NCI-H1436 treated with DMSO at 0.1 percent for 48 hours (cell line): ENCODE measurements at places on chromosomes 16 and 17.

DNA sequence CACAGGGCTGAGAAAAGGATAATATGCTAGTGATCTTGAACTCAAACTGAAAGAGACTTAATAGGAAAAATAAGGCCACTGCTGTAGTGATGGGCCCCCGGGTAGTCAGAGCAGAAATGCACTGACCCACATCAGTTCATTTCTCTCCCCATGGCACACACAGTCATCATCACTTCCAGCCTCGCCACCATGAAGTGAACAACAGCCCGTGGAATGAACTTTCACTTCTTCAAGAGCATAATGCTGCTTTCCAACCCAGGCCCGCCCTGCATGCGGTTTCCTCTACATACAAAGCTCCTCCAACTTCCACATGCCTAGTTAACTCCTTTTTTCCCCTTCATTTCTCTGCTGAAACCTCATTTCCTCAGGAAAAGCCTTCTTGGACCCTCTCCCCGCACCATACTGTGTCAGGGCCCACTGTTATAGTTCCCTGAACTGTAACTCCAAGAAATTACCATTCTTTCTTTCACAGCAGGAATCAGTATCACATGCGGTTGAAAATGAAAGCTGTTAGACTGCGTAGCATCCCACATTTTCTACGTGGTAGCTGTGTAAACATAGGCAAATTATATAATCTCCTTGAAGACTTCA, 65.8 kb upstream of the SMIM36 start:
- no peak for DNase-seq

DNA sequence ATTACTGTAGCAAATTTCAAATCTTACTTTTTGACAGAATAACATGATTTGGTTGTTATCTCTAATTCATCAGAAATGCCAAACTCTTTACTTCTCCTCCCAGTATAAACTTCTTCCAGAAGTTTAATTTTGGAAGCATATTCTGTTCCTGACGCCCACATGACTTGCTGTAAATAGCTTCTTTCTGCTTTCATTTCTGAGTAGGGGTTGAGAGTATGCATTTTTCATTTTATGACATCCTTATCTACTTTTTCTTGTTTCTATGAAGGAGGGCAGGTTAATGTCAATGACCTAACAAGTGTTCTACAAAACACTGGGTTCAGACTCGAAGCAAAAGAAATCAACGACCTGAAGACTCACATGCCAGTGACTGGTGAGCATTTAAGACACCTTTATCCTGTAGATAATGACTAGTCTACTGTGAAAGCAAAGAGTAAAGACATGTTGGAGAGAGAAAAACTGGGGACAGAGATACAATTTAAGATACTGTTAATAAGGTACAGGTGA, 36.5 kb upstream of the EFCAB3 start:
- DNase-seq, result no peak

DNA sequence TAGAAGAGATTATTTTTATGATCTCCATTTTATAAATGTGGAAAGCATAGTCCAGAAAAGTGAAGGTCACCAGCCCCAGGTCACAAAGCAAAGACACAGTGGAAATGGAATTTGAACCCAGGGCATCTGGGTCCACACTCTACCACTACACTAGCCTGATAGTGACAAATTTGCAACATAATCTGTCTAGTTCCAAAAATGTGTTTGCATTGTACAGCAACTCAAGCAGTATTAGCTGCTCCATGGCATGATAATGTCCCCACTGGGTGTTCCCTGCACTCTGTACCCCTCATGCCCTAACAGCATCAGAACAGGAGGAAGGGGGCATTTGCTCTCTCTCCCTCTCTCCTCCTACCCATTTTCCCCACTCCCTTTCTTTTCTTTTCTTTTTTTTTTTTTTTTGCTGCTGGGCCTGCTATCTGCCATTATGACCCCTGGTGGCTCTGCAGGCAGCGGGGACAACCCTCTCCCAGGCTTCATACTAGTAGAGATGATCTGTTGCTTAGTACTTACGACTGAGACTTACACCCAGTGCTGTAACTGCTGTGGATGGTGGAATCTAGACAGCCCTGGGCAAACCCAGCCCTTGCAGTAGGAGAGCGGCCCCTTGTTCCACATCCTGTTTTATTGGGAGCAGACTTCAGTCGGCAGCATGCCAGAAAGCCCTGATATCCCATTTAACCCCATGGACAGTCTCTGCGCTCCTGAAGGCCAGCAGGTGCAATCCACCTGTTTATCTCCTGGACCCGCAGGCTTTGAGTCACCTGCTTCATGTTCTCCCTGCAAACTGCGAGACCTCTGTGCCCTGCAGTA, 306.3 kb downstream of the SOX9 start:
- DNase-seq, result no peak

DNA sequence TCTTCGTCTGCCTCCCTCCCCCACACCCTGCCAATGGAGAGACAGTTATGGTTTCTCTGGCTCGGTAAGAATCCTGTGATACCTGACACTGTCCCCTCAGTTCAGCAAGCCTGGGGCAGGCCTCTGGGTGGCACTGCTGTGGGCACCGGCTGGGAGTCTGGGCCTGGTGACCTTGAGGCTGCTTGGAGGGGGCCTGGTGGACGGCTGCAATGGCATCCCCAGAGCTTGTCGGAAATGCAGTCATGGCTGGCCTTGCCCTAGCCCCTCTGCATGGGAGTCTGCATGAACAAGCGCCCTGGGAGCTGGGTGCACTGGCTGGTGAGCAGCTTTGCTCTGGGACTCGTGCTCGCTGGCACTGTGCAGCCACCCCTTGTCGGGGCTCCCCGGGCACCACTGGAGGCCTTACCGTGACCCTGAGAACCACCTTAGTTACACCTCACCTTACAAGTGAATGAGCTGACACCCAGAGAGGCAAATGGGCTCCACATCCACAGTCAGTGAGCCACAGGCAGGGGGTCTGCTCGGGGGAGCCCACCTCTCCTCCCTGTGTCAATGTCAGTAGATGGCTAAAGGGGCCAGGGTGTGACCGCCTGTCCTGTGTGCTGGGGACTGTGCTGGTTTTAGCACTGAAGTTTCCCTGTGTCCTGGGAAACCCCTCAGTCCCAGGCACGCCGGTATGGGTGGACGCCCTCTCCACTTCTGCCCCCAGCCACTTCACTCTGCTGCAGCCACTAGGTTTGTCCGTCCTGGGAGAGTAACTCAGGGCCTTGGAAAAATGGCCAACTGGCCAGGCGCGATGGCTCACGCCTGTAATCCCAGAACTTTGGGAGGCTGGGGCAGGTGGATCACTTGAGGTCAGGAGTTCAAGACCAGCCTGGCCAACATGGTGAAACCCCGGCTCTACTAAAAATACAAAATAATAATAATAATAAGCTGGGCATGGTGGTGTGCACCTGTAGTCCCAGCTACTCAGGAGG, 1.4 kb downstream of the LGALS3BP start:
- DNase-seq, result no peak
